ENCODE measurements at places on chromosomes 16 and 17.

DNA sequence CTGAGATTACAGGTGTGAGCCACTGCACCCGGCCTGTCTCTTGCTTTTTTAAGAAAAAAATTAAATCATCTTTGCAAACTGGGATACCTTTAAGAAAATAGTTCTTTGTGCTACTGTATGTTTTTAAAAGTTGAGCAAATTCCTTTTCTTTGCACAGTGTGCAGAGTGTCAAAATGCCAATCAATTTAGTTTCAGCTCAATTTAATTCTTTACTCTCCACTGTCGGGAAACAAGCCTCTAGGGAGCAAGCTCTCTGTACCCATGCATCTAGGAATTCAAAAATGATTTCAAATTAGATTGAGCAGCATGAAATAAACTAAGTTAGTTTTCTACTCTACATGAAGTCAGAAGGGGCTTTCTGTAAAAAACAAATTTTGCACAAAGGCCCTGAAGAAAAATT, 141.5 kb upstream of the CORO6 start:
- DNase-seq, result no peak

DNA sequence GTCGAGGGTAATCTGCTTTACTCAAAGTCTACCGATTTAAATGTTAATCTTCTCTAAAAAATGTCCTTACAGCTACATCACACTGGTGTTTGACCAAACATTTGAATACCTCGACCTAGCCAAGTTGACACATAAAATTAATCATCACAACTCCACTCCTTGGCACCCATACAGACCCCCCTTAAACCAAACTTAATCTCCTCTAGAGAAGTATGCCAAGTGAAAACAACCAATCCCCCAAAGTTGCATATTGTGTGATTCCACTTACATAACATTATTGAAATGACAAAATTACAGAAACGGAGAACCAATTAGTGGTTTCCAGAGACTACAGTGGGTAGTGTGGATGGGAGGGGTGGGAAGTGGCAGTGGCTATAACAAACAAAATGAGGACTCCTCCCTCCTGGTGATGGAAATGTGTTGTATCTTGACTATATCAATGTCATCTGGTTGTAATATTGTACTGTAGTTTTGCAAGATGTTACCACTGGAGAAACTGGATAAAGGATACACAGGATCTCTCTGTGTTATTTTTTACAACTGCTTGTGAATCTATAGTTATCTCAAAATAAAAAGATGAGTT, 39.4 kb downstream of the CAPNS2 start:
- no peak for DNase-seq

- no peak for DNase-seq
Measured at GRCh38 chr17:39737206-39737759, 455 bp upstream of the GRB7 start.

GRCh38 chr17:40470932-40471828, 27.9 kb downstream of the IGFBP4 start:
- DNase-seq, result no peak

- DNase-seq, result peak; percentile 22
Measured at GRCh38 chr17:76816590-76817135, 51.5 kb upstream of the MGAT5B start.

- no peak for DNase-seq
Measured at GRCh38 chr17:72461757-72462156, 340.9 kb downstream of the SOX9 start.

All from GM18507 (cell line).